ENCODE measurements at places on chromosomes 6 and 20.

DNA sequence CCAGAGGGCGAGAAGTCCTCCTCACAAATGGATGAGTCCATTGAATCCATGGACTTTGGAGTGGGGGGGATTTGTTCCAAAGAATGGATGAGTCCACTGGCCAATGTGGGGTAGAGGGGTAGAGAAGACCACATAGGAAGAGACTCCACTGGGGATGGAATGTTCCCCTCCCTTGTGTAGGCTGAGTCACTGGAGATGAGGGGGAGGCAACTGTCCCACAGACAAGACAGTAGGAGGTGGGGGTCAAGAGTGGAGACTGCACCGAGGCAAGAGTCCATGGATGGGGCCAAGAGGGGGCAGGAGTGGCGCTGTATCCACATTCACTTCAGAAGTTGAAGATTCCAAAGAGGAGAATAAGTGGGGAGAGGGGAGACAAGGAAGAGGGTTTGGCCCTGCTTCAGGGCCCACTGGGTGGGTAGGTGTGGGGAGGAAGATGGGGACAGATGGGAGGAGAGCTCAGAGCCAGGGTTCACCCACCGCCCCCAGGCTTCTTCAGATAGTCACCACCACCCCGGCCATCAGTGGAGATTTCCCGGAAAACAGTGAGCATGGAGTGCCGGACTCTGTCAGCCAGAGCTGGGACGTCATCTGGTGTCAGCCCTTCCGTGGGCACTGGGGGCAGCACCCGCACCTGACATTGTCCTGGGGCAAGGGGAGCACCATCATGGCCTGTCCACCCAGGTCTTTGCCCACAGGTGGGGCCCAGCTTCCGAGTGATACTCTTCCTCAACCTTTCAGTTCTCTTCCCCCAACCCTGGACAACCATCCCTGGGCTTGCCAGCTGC is 4.6 kb downstream of the EGFL8 start:
- DNase-seq = no peak

- DNase-seq = peak; percentile 42
Observed at GRCh38 chr6:152981219-152981618, 1.6 kb downstream of the FBXO5 start.

- peak; percentile 42 for DNase-seq
Observed at GRCh38 chr20:35226884-35227681, 593 bp downstream of the MMP24 start.

DNA sequence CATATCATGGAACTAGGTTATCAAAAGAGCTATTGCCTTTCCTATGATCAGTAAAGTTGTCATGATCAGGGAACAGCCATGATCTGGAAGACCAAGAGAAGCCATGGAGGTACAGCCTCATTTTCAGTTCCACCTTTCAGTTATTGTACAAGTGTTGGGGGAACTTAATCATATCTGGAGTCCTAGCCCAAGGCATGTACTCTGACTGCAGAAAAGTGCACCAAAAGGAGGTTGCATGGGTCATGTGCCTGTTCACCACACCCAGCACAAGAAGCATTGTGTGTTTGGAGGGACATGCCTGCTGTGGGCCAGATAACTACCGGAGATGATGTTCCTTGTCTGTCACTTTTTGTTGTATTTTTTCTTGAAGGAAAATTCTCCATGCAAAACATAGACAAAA is 185.8 kb upstream of the MAN1A1 start:
- peak; percentile 80 for DNase-seq

- DNase-seq = no peak
Observed at GRCh38 chr20:64258071-64258823, 2.7 kb downstream of the PCMTD2 start.

GRCh38 chr6:79394690-79395089 is 142.5 kb downstream of the LCA5 start:
- no peak for DNase-seq
